Body of pancreas (tissue), 4 donors: ENCODE measurements at places on chromosomes 3 and 15. TPM values are rescaled to one million over a fixed set of nuclear protein-coding genes. Genes with fewer than 3 reads are reported as not detected.

RPS17 gene
- total RNA-seq, result 1,378 TPM

DNA sequence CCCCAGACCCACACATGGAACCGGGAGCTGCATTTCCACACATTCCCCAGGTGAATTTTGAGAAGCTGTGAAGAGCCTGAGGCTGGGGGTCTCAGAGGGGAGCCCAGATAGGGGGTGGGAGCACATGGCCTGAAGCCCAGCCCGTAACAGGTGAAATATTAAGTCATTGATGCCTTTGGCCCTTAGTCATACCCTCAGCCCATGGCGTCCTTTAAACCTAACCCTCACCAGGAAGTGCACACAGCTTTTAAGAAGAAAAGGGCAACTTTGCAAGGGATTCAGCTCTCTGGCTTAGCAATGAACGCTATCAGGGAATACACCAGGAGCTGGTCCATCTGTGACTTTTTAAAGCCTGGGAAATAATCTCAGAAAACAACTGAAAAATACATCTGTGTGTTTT is 40.6 kb downstream of the WNT7A start:
- no peak for DNase-seq

DNA sequence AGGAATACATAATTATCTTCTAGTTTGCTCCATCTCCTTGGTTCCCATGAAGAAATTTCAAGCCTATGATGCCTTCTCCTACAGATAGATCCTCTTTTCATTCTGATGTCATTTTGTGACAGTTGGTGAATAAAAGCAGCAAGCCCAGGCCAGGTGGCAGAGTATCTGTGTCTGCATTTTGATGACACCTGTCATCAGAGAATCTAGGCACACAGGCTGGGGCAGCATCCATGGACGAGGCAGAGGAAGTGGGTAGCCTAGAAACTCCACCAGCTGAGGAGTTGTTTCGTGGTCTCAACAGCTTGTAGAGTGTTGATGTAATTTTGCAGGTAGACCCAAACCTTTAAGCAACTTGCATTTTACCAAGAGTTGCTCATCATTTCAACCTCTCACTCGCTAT is 269.8 kb downstream of the FEZF2 start:
- no peak for DNase-seq

GRCh38 chr3:163561151-163561550 is 1517.1 kb downstream of the SI start:
- no peak for DNase-seq
